ENCODE measurements at places on chromosomes 6 and 20.

DNA sequence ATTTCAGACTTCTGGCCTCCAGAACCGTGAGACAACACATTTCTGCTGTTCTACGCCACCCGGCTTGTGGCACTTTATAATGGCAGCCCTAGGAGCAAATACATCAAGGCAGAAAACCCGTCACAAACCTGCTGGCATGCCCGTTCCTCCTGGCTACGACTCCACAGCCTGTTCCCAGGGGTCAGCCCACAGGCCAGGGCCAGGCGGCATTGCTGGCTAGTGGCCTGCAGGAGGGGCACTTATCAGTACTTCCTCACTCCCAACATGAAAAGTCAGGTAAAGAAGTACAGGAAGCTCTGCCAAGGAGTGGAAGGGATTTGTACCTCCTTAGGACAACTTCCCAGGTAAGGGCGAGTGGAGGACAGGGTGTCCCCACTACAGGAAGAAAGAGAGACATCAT lies 223.1 kb upstream of the AGPAT4 start:
- no peak for DNase-seq

- DNase-seq, result no peak
Observed at GRCh38 chr20:9374480-9374879, 139.9 kb upstream of the LAMP5 start.

- no peak for DNase-seq
Observed at GRCh38 chr6:114764866-114765265, 422.0 kb upstream of the HS3ST5 start.

DNA sequence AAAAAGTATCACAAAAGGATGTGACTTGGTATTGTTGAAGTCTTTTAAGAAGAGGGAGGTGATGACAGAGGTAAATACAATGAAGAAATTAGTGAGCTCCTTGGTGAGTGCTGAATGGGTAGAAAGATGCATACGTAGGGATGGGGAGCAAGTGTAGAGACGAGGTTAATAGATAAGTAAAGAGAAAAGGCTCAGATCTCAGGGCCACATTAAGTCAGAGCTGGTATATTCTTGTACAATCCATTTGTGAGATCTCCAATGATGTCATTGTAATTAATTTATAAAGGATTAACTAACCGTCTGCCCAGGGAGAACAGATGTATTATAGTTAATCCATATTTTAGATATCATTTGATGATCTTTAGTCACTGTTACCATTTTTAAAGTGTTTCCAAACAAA lies 43.4 kb downstream of the SMPDL3A start:
- no peak for DNase-seq

DNA sequence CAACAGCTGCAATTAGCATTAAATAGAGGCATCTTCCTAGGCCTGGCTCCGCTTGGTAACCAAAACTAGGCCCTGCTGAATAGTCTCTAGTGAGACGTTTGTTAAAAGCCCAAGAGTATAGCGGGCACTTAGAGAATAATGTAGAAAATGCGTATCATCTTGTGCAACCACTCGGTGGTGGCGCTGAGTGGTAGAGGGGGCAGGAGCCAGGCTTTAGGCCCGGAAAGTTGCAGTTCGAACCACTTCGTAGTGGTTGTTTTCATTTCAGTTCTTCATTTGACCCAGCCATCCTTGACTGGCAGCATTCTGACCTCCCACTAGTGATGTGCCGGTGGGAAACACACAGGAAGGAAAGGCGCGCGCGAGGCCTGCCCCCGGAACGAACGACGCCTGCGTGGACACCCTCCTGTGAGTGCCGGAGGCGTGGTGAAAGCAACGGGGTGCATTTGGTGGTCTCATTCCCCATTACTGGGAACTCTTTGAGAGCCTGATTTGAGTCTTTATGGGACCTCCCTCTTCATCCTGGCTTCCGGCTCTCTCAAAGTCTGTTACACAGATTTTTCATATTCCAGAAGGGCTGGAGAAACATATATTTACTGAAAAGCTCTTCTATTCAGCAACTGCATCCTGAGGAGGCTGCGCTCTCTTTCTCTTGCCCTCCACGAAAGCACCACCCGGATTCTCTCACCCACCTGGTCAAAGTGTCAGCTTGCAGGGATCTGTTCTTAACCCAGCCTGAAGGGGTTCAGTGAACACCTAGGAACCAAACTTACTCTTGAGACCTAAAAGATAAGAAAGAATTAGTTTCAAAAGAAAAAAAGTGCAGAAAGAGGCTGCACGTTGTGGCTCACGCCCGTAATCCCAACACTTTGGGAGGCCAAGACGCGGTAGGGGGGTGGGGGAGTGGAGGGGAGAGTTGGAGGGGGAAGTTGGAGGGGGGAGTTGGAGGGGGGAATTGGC lies 18.2 kb downstream of the GPX5 start:
- DNase-seq, result no peak

DNA sequence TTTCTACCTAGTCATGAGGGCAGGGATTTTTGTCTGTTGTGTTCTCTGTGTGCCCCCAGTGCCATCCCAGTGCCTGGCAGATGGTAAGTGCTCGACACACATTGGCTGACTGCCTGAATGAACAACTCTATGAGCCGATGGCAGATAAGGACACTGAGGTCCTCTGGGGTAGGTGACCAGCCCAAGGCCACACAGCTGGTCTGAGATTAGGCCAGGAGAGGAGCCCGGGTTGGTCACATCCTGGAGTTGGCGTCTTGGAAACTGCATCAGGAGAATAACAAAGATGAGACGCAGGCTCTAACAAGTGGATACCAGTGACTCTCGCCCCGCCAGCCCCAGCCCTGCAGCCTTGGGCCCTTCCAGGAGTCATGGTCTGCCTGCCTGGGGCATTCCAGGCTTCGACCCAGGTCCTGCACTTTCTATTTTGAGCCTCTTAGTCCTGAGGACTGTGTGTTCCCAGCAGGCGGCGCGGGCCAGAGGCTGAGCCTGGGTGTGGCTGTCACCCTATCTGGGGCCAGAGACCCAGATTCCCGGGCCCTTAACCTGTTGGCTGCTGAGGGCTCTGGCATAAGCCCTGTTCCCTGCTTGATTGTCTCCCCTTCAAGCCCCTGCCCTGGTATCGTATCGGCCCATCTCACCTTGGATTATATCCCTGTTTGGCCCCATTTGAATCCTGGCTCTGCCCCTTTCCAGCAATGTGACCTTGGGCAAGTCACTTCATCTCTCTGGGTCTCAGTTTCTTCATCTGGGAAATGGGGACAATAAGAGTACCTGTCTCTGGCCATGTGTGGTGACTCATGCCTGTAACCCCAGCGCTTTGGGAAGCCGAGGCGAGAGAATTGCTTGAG lies 88.3 kb downstream of the CEBPB start:
- no peak for DNase-seq

DNA sequence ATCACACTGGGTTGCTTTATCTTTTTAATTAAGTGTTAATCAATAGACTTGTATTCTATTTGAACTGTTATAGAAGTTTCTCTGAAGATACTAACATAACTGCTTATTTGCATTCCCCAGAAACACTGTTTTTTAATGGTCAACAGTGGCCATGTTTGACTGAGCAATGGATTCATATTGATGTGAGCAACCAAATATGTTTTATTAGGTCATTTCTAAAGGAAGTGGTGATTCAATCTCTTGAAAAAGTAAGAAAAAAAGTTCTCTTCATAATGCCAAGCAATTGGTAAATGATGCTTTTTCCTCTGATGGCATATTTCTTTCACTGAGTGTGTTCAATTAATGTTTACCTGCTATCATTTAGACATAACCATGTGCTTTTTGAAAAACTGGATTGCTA lies 593.0 kb upstream of the CITED2 start:
- no peak for DNase-seq

DNA sequence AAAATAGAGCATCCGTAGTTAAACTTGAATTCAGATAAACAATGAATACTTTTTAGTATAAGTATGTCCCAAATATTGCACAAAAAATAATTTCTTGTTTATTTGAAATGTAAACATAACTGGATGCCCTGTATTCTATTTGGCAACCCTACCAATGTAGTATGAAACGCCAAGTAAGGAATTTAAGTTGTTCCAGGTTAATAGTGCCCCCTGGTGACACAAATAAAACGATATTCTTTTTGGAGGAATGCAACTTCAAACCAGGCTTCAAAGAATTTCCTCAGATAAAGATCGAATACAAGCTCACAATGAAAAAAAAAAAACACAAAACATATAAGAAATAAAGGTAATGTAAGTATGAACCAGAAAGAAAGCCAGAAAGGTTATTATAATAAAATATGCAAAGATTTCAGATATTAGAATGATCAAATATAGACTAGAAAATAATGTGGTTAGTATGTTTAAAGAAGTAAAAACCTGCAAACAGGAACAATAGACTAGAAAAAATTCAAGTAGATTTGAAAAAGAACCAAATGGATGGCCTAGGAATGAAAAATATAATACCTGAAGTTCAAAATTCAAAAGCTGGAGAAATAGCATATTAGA lies 18.4 kb upstream of the AKAP7 start:
- no peak for DNase-seq

DNA sequence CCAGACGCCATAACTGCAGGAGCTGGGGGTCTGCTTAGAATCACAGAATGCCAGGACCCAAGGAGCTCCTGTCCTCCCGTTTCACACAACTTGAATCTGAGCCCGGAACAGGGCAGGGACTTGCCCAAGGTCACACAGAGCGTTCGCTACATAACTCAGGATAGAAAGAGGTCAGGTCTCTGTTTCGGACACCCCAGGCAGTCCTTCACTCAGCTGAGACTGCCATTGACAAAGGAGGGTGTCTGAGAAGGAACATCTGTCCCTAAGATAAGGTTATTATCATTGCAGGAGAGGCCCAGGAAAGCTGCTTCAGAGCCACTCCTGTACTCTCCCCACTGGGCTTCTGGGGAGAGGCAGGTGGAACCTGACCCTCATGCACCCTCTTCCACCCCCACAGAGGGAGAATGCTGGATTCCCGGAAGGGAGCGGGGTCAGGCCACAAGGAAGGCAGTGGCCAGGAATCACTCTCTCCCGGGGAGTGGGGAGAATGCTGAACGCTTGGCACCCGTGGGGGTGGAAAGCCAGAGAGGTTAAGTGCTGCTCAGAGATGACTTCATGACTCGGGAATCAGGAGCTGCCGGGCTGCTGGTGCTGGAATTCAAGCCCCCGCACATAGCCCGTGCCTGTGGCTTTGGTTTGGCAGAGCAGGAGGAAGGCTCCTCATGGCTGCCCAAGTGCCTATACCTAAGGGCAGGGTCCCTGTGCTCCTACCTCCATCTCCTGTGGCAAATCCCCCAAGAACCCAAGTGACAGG lies 10.7 kb downstream of the SDC4 start:
- peak; percentile 26 for DNase-seq

GRCh38 chr6:65191471-65191870 lies 515.6 kb downstream of the EYS start:
- DNase-seq, result no peak

DNA sequence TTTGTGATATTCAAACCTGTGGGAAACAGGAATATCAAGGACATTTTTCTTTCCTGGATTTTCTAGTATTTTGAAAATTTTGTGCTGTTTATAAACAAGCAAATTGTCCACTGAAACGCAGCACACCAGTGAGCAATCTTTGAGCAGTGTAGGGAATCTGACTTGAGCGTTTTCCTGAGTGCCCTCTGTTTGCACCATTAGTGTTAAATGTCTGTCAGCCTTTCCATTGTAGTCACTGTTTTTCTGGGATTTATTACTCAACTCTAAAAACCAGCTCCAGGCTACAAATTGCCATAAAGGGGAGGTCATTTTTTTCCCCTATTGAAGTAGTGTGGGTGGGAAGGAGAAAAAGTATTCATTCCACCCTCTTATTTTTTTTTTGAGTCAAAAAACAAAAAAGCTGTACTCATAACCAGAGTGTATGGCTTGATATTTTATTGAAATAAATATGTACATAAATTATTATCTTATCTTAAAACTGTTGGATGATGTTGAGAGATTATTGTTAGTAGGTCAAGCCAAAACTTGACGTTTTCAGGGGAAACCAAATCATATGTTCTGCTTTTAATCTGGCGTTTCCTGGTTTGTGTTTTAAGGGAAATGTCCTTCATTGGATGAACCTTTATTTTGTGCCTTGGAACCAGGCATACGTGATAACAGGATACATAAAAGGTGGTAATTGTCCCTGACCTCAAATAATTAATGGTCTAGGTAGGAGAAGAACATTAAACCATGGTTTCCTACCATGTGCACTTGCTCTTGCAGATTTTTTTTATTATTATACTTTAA lies 51.8 kb downstream of the TSHZ2 start:
- no peak for DNase-seq

- no peak for DNase-seq
Observed at GRCh38 chr6:34904990-34905613, 16.0 kb downstream of the ANKS1A start.

- DNase-seq, result no peak
Observed at GRCh38 chr6:37256692-37257319, 766 bp upstream of the TBC1D22B start.

DNA sequence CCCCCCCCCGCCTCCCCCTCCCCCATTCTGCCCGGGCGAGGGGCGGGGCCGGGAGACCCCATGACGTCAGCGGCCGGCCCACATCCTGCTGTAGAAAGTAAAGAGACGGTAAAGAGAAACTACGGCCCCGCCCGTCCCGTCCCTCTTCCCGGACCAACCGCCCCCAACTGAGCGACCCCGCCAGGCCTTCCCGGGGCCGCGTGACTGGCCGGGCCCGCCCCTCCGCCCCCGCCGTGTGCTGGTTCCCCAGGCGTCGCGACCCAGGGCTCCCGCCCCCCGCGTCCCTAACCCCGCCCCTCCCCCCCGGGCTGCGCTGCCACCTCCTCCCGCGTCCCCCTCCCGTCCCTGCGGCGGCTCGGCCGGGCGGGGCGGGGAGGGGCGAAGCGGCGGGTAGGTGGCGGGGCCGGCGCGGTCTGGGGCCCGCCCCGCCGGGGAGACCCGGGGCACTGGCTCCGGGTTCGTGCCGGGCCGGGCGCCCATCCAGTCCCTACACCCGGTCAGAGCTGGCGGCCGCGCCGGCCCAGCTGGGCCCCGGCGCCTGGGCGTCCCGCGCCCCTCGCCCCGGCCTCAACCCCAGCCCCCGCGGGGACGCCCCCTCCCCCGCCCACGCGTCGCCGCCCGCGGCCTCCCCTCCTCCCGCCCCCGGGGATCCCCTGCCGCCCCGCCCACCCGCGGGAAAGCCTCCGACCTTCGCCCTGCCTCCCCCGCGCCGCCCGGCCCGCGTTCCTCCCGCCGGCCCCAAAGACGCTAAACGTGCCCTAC lies 655 bp upstream of the HIVEP1 start:
- DNase-seq, result peak; percentile 53

DNA sequence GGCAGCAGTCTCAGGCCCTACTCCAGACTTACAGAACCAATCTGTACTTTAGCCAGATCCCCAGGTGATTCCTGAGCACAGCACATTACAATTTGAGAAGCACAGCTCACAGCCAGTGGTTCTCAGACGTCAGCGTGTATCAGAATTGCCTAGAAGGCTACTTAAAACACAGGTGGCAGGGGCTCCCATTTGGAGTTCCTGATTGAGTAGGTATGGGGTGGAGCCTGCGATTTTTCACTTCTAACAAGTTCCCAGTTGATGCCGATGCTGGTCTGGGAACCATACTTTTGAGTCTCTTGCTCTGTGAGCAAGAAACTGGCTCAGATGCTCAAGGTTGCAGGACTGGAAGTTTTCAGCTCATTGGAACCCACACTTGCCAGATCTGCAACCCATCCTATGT lies 89.5 kb downstream of the ZFP64 start:
- no peak for DNase-seq

GRCh38 chr6:143074670-143075318 lies 14.1 kb downstream of the AIG1 start:
- no peak for DNase-seq
